Fibroblast of skin of left biceps (primary cell): ENCODE measurements at places on chromosomes 5 and 9.

- DNase-seq, result no peak
Measured at GRCh38 chr5:83034036-83034435, 43.2 kb downstream of the TMEM167A start.

DNA sequence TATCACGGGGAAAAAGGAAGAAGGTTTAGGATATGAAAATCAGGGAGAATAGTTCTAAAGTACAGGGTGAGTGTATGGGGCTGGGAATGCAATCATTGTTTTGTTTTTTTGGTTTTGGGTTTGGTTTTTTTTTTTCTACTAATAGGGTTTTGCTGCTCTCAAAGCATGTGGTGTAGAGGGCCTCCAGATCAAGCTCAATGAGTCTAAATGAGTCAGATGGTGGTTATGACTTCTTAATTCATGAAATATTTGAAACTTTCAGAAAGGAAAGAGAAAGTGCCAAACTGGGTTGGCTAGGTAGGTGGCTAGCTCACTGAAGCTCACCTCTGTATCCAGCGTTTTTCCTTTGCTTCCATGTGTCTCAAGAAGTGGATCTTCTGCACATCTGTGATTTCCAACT lies 10.7 kb downstream of the OR1L8 start:
- DNase-seq, result no peak

- no peak for DNase-seq
Measured at GRCh38 chr9:83359039-83359438, 179.2 kb downstream of the FRMD3 start.

- no peak for DNase-seq
Measured at GRCh38 chr9:127950513-127951289, 13.0 kb upstream of the DPM2 start.
